CD4-positive, alpha-beta T cell (primary cell): ENCODE measurements at places on chromosomes 6 and 20. TPM values are rescaled to one million over a fixed set of nuclear protein-coding genes. Genes with fewer than 3 reads are reported as not detected.

The NKX2-4 gene
- total RNA-seq = not detected

The VIP gene
- not detected for total RNA-seq

The PSMB9 gene
- 38.4 TPM for total RNA-seq

The CD109 gene
- total RNA-seq = 0.75 TPM

GRCh38 chr20:34437330-34437986 lies 74.4 kb downstream of the ITCH start:
- no peak for DNase-seq
- H3K27ac ChIP-seq = no peak overlapping the region
- H3K4me3 ChIP-seq = no peak overlapping the region
- H3K4me1 ChIP-seq = no peaks in the 10 kb centered on the region
- H3K27me3 ChIP-seq = no peaks in the 10 kb centered on the region

GRCh38 chr20:14951707-14952418 lies 614.5 kb upstream of the FLRT3 start:
- no peaks in the 10 kb centered on the region for H3K27me3 ChIP-seq
- H3K4me1 ChIP-seq = no peaks in the 10 kb centered on the region
- DNase-seq = no peak

DNA sequence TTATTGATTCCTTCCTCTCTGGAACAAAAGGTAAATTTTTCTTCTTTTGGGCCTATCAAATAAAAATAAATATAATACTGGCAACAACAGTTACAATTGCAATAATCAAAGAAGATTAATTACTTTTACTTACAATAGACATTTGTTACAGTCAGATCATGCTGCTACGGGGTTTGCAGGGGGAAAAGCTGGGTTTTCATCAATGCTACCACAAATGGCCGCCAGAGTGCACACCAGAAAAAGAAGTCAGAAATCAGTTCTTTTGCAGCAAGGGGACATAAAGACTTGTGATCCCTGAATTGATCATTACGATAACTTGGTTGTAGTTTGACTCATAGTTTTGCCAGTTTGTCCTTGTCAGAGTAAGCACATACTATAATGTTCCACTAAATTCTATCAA lies 714.5 kb upstream of the EYS start:
- no peak overlapping the region for H3K4me3 ChIP-seq
- DNase-seq = no peak
- H3K36me3 ChIP-seq = no peaks in the 10 kb centered on the region
- H3K4me1 ChIP-seq = no peaks in the 10 kb centered on the region

DNA sequence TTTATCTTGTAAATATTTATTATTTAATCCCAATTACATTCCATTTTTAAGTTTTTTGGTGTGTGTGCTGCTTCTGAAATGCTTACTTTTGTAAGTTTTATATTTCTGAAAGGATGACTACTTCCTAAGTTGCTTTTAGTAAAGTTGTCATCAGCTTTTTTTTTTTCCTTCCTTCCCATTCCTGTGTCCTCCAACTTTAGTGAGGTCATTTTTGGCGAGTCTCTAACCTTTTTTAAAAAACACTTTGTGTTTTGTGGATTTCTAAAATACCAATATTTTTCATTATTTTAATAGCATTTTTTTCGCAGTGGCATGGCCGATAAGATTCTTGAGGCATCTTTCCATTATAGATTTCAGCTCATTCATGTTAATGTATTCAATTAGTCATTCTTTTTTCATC lies 30.9 kb downstream of the FIG4 start:
- DNase-seq = no peak
- H3K27ac ChIP-seq = no peak overlapping the region
- no peaks in the 10 kb centered on the region for H3K27me3 ChIP-seq
- H3K4me3 ChIP-seq = no peak overlapping the region

GRCh38 chr6:133184798-133185372 lies 56.3 kb upstream of the EYA4 start:
- no peaks in the 10 kb centered on the region for H3K36me3 ChIP-seq
- no peaks in the 10 kb centered on the region for H3K27me3 ChIP-seq
- H3K27ac ChIP-seq = no peak overlapping the region
- DNase-seq = no peak

- H3K27ac ChIP-seq = no peak overlapping the region
- H3K36me3 ChIP-seq = no peaks in the 10 kb centered on the region
- no peaks in the 10 kb centered on the region for H3K27me3 ChIP-seq
- no peak overlapping the region for H3K4me3 ChIP-seq
- no peak for DNase-seq
- H3K4me1 ChIP-seq = peaks cover 13% of the 10 kb centered on the region
These were observed 2.6 kb upstream of the NCOA3 start for GRCh38 chr20:47499053-47499452.

GRCh38 chr6:63689421-63689820 lies 53.8 kb downstream of the PHF3 start:
- DNase-seq = no peak
- H3K4me3 ChIP-seq = no peak overlapping the region
- peaks cover 19% of the 10 kb centered on the region for H3K36me3 ChIP-seq
- H3K27ac ChIP-seq = no peak overlapping the region

DNA sequence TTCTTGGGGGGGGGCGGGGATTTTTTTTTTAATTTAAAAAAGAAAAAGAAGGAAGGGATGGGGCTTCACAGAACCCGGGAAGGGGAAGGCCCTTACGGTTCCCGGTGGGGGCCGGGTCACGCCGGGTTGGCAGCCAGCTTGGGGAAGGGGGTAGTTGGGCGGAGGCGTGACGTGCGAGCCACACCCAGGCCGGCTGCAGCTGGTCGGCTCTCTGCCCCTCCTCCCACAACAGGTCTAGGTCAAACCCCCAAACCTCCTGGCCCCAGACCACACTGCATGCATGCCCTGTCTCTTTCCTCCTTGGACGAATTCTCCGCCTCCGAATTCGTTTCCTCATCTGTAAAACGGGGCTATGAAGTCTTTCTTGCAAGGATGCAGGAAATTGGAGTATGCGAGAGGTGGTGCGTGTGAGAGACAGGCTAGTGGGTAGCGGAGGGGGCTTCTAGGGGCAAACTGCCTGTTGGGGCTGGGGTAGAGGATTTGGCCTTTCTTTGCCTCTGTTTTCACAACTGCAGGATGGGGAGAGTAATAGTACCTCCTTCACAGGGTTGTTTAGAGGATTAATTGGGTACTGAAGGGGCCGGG lies 828 bp downstream of the HCK start:
- no peaks in the 10 kb centered on the region for H3K36me3 ChIP-seq
- H3K27ac ChIP-seq = no peak overlapping the region
- H3K27me3 ChIP-seq = peaks cover 59% of the 10 kb centered on the region
- no peak for DNase-seq

DNA sequence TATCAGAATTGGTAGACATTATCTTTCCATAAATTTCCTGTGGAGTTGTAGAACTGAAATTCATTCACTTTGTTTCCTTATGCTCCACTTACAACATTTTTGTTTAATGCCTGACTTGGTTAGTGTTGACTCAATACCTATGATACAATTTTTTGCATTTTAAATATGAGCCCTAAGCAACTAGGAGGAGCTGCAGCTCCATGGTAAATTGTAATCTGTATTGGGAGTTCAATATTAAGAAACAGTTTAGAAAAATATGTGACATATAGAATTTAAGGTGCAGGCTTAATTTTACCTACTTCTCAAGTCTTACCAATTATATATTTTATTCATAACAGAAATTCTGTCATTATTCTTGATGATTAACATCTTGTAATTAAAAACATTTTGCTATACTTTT lies 868.3 kb downstream of the EYS start:
- no peaks in the 10 kb centered on the region for H3K36me3 ChIP-seq
- H3K27ac ChIP-seq = no peak overlapping the region
- no peaks in the 10 kb centered on the region for H3K27me3 ChIP-seq
- no peaks in the 10 kb centered on the region for H3K4me1 ChIP-seq
- H3K4me3 ChIP-seq = no peak overlapping the region
- no peak for DNase-seq

DNA sequence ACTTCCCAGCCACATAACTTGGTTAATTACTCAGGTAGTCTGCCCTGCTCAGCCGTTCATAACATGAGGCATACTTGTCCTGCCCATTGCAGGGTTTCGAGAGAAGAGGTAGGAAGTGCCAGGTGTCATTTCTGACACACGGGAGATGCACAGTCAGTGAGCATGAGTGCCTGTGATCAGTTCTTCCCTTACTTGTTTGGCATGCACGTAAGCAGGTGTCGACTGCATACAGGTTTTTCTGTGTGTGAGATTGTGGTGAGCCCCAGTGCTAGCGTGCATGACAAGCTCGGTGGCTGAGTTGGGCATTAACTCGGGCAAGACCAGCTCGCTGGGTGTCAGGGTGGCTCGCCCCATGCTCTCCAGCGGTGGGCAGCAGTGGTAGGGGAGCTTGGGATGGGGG lies 51.2 kb upstream of the SLC22A1 start:
- H3K27ac ChIP-seq = no peak overlapping the region
- H3K36me3 ChIP-seq = peaks cover 85% of the 10 kb centered on the region
- H3K4me3 ChIP-seq = no peak overlapping the region

DNA sequence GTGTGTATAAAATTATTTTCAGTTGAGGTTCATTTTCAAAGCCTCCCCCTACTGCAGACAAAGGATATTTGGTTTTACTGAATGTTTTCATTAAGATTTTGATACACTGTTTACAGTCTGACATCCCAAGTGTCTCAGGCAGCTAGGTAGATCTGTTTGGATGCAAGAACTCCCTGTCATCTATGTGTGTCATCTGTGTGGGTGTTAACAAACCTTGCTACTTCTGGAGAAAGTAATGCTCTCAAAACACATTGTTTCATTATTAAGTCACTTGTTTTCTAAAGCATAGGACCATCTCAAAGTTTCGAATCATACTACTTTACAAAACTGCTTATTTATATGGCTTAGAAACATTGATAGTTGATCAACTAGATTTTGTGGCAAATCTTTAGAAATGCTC lies 114.5 kb upstream of the TMEM170B start:
- H3K4me1 ChIP-seq = peaks cover 1% of the 10 kb centered on the region
- no peak for DNase-seq
- H3K27me3 ChIP-seq = no peaks in the 10 kb centered on the region
- no peak overlapping the region for H3K27ac ChIP-seq
- H3K4me3 ChIP-seq = no peak overlapping the region

- no peak overlapping the region for H3K27ac ChIP-seq
- DNase-seq = no peak
- no peaks in the 10 kb centered on the region for H3K36me3 ChIP-seq
These were observed 207.5 kb downstream of the MANEA start for GRCh38 chr6:95784869-95785268.

DNA sequence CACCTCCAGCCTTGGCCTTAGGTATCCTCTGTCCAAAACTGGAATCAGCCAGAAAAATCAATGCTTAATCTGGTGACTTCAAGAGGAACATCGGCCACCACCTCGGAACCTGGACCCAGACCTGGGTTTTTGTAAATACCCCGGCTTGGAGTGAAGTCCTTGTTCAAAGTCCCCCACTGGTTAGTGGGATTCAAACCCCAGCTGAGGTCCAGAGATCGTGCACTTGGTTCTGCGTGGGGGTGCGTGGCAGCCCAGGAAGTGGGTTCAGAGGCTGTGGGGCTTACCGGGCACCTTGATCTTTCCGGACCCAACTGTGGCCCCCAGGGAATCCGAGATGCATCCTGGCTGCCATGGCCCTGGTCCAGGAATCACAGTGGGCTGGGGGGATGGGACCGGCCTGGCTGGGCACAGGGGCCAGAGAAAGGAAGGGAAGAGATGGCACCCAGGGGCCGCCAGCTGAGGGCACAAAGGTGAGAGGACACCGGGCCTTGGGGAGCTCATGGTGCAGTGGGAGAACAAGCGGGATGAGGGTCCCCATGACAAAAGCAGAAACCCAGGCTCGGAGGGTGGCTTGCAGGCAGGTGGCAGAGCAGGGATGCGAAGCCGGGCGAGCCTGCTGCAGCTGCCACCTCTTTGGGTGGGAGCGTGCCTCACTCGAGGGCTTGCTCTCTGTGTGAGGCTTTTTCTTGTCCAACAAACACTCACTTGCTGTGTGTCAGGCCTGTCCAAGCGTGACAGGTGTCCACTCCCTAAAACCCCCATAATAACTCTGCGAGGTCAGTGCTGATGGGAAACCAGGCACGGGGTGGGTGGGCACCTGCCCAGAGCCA lies 27.7 kb downstream of the ZBP1 start:
- H3K27ac ChIP-seq = no peak overlapping the region
- DNase-seq = no peak
- no peaks in the 10 kb centered on the region for H3K36me3 ChIP-seq
- peaks cover 10% of the 10 kb centered on the region for H3K4me1 ChIP-seq

GRCh38 chr6:79813143-79813850 lies 134.1 kb downstream of the ELOVL4 start:
- H3K36me3 ChIP-seq = no peaks in the 10 kb centered on the region
- DNase-seq = no peak
- H3K27ac ChIP-seq = no peak overlapping the region
- H3K4me3 ChIP-seq = no peak overlapping the region

DNA sequence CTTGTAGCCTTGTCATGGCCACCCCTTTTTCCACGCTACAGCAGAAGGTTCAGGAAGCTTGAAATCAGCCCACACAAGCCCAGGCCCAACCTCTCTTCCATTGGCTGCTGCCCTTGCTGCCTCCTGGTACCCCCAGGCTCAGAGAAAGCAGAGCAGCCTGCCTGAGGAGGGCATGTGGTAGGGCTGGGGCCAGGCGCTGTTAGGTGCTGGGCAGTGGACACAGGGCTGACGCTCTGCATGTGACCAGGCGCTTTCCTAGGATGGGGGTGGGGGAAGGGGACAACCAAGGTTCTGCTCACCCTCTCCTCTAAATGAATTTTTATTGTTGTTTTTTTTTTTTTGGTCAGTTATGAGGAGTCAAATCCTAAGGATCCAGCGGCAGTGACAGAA lies 36.3 kb upstream of the ID1 start:
- DNase-seq = no peak
- no peaks in the 10 kb centered on the region for H3K27me3 ChIP-seq
- peaks cover 30% of the 10 kb centered on the region for H3K4me1 ChIP-seq
- no peak overlapping the region for H3K4me3 ChIP-seq
- peaks cover 33% of the 10 kb centered on the region for H3K36me3 ChIP-seq
- H3K27ac ChIP-seq = no peak overlapping the region

DNA sequence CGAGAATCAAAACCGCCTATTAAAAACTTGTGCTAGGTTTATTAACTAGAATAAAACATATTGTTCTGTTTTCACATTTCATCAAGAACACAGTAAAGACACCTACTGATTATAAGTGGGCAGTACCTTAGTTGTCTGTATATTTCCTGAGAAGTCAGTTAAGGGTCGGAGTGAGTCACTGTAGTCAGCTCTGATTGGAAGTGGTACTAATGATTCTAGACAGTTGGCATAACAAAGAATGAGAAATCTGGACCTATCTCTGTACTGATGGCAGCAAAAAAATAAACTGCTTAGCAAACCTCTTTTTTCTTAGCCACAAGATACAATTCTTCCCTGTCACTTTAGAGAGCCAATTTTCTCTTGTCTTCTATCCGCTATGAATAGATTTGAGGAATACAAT lies 387.3 kb upstream of the ADGRB3 start:
- no peaks in the 10 kb centered on the region for H3K27me3 ChIP-seq
- DNase-seq = no peak
- H3K27ac ChIP-seq = no peak overlapping the region
- no peaks in the 10 kb centered on the region for H3K4me1 ChIP-seq
- H3K36me3 ChIP-seq = no peaks in the 10 kb centered on the region
- H3K4me3 ChIP-seq = no peak overlapping the region
